Posterior vena cava (tissue), 2 donors: ENCODE measurements at places on chromosomes 2 and 18. TPM values are rescaled to one million over a fixed set of nuclear protein-coding genes. Genes with fewer than 3 reads are reported as not detected.
A peak's percentile ranks its signal among the peaks of the same experiment; 100 is the strongest.

GRCh38 chr2:151277067-151277466 lies 12.4 kb downstream of the NMI start:
- no peak for DNase-seq

DNA sequence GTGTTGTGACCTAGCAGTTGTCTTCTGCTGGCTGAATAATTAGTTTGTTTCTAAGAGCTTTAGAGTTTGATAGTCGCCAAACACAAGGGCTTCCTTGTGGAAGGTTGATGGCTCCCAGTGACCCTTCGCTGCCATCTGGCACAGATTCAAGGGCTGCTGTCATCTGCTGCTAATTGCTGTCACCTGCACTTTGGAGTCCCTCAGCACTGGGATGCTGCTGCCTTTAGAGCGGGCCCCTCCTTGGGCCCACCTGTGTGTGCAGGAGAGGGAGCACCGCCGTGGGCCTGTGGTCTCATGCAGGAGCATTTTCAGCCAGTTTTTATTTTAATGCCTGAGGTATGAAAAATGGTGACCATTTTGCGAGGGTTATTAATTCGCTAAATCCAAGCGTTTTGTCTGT lies 154.0 kb upstream of the NFATC1 start:
- no peak for DNase-seq

DNA sequence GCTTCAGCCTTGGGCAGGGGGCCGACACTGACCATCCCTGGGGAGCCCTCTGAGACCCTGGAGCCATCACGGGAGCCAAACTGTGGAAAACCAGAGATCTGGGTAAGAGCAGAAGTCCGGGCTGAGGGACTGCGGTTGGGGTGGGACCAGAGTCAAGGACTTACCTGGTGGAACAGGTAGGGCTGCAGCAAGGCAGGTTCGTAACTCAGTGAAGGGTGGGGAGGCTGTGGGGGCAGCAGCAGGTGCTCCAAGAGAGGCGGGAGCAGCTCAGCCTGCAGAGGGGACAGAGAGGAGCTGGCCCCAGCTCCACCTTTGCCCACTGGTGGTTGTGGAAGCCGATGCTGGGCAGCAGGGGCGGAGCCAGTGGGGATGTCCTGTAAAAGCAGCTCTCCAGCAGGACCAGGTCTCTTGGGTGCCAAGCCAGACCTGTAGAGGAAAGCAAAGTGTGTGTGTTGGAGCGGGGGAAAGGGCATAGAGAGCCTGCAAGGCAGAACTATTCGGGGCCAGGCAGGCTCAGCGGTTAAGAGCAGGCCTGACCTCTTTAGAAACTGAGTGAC lies 6.7 kb downstream of the PTPRN start:
- DNase-seq, result peak; percentile 47

GRCh38 chr2:181123798-181124231 lies 143.4 kb downstream of the UBE2E3 start:
- no peak for DNase-seq

DNA sequence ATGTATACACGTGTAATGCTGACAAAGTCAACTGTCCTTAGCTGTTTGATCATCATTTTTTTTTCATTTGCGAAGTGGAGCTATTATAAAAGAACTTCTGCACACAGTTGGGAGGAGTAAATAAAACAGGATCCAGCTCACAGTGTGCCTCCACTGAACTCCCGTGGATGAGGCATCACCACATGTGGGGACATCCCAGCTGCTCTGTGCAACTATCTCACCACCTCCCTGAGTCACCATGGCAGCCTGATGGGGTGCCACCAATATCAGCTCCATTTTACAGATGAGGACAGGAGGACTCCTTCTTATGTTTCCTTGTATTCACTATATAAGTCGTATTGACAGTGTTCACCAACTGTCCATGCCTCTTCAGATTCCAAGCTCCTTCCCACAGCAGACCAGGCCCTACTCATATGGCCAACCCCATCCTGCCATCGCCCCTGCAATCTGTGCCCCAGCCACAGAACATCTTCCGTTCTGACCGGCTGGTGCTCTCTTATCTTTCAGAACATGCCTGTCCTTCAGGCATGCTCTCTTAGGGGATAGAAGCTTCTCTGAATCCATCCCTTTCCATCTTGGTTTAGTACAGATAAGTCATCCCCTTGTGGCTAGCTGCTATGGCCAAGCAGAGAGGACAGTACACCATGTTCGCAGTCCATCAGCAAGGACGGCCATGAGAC lies 288.1 kb downstream of the RNF144A start:
- no peak for DNase-seq

DNA sequence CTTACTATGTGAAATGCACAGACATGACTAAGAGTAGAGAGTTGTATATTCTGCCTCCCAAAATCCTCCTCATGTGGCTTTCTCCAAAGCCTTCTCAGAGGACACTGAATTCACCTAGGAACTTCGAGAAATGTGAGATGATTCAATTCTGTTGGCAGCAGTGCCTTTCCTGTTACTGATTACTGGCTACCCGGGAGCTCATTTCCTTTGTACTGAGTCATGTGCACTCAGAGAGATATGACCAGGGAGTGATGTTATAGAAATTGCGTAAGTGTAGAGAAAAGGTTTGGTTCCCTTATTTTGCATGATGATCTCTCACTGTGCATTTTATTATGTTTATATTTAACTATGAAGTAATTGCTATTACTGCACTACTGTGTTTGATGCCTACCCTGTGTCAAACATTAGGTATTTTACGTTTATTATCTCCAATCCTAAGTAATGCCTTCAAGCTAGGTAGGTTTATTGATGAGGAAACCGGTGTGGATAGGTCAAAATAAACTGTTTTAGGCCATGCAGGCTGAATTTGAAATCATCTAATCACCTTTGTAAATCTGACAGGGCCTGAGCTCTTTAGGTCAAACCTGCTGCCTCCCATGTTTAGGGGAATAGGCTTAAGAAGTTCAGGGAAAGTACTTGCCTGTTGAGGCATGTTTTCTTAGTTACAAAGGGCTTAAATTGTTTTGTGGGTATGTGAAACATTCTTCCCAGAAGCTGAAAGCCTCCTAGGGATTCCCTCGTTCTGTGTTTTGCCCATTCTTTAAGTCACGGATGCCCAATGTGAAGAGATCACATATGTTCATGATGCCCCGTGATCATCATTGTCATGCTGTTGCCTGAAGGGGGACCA lies 86.8 kb downstream of the FMNL2 start:
- no peak for DNase-seq

GRCh38 chr2:42804338-42804737 lies 12.0 kb upstream of the HAAO start:
- DNase-seq, result no peak

RAX gene
- total RNA-seq, result not detected

EPHA4 gene
- 20.8 TPM for total RNA-seq

HAAO gene
- total RNA-seq, result 15.0 TPM

SETBP1 gene
- total RNA-seq, result 76.9 TPM

PTH2R gene
- total RNA-seq, result not detected
